ENCODE measurements at places on chromosomes 7 and 10.

GRCh38 chr10:119483001-119483400 lies 59.5 kb downstream of the RGS10 start:
- no peak for DNase-seq

DNA sequence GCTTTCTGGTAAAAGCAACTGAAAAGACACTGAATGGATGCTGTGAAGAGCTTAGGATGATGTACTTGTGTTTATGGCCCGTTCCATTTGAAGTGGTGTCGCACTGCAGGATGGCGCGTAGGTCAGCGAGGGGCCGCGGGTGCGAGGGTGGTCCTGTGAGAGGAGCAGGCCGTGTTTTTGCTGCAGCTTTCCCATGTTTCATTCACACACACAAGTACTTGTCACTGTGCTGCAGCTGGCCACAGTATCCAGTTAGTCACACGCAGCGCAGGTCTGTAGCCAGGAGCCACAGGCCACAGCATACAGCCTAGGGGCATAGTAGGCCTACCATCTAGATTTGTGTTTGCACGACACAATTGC lies 23.2 kb downstream of the WIPI2 start:
- no peak for DNase-seq

DNA sequence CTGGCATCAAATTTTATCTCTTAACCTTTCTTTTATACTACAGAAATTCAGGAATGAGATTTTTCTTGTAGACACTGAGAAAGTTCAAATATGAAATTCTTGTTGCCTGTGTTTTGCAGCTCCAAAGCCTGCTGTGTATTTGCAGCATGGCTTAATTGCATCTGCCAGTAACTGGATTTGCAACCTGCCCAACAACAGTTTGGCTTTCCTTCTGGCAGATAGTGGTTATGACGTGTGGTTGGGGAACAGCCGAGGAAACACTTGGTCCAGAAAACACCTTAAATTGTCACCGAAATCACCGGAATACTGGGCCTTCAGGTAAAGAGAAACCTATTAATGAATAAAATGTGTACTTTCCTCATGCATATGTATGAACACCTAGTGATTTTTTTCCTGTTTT lies 24.8 kb downstream of the LIPK start:
- no peak for DNase-seq

GRCh38 chr7:121278120-121279021 lies 50.4 kb upstream of the WNT16 start:
- DNase-seq: no peak

DNA sequence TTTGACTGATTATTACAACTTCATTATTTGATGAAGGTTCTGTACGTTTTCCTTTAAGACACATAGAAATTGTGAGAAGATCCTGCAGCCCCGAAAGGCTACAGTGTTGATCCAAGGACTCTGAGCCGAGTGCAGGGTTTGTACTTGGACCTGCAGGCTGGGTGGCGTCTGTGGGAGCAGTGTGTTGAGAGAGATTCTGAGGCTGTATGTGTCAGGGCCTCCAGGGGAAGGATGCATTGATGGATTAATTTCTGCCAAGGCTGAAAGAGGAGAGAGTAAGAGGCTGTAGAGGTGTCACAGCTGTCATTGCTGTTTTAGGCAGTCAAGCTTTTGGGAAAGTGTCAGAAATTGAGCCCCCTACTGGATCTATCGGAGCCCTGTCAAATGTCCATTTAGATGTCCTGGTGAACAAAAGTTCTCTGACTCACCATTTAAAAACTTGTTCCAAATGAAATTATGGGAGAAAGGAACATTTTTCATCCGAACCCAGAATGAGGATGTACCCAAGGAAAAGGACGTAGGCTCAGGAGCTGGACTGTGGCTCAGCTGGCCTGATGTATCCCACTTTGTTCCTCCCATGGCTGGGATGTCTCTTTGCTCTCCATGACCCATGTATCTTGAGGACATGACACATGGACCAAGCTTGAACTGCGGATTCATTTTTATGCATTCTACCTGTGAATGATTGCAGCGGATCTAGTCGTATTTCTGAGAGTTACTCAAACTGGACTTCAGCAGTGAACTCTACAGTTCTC lies 102.2 kb downstream of the TCF7L2 start:
- DNase-seq: no peak

DNA sequence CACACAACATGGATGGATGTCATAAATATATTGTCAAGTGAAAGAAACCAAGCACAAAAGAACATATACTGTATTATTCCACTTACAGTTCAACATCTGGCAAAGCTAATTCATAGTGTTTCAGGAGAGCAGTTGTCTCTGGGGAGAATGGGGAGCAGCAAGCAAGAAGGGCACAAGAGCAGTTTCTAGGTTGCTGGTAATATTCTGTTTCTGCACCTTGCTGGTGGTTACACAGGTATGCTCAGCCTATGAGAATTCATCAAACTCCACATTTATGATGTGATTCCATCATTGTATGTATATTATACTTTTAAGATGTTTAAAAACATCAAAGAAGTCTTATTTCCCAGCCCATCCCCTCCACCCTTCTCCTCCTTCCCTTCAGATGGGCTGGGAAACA lies 18.1 kb upstream of the PALS2 start:
- no peak for DNase-seq

DNA sequence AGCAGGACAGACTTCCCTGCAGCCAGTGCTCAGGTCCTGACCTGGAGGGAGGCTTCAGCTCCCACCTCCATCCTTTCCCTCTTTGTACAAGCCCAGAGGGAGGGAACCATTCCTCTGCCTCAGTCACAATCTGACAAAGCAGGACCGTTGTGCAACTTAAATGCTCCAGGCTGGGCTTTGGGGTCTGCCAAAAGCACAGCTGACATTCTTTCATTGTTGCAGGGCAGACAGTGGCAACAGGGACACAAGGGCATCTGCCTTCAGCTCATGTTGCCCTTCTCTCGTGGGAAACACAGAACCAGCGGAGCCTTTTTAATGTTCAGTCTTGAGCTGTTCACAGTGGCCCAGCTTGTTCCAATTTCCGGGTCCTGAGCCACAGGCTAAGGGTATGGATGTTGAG lies 155.7 kb upstream of the TNS3 start:
- DNase-seq: no peak

DNA sequence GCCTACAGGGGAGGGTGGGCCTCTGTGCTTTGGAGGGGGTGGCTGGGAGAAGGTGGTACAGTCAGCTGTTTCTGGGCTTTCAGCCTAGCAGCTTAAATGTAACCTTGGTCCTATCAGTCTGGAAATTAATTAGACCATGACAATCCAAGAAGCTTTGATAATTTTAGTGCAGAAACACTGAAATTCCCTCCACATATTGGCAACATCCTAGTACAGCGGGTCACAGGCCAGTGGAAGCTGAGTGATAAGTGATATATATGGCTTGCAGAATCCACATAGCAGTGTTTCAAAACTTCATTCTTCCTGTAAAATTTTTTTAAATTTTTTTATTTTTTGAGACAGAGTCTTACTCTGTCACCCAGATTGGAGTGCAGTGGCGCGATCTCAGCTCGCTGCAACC lies 212.6 kb downstream of the TYW1 start:
- no peak for DNase-seq

DNA sequence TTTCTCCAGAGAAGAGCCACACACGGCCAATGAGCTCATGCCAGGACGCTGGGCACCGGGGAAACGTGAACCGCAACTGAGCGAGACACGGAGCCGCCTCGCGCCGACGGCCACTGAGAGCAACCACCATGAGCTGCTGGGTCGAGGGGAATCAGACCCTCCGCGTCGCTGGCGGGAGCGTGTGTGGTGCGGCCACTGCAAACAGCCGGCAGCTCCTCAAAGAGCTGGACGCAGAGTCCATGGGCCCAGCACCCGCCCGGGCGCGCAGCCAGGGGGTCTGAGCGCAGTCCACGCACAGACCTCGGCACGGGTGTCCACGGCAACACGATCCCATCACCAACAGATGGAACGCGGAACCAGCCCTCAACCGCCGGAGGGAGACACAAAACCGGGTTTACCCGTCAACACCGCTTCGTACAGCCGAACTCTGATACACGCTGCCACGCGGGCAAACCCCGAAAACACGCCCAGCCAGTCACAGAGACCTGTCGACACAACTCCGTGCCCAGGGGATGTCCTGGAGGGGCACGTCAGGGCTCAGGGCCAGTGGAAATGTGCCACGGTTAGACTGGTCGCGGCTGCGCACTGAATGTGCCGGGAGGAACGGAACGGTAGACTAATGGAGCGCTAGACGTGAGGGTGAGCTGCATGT lies 147.1 kb downstream of the ELFN1 start:
- no peak for DNase-seq

- no peak for DNase-seq
Observed at GRCh38 chr10:94320285-94320914, 42.3 kb downstream of the NOC3L start.

DNA sequence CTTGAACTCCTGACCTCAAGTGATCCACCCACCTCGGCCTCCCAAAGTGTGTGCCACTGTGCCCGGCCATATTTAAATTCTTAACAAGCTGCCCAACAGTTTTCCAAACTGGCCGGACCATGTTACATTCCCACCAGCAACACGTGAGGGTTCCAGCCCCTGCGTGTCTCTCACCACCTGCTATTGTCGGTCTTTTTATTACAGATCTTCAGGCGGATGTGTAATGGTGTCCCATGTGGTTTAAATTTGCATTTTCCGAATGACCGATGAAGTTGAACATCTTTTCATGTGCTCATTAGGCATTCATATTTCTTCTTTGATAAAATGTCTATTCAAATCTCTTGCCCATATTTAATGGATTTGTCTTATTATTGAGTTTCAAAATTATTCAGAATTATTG lies 11.5 kb downstream of the ELFN1 start:
- no peak for DNase-seq

DNA sequence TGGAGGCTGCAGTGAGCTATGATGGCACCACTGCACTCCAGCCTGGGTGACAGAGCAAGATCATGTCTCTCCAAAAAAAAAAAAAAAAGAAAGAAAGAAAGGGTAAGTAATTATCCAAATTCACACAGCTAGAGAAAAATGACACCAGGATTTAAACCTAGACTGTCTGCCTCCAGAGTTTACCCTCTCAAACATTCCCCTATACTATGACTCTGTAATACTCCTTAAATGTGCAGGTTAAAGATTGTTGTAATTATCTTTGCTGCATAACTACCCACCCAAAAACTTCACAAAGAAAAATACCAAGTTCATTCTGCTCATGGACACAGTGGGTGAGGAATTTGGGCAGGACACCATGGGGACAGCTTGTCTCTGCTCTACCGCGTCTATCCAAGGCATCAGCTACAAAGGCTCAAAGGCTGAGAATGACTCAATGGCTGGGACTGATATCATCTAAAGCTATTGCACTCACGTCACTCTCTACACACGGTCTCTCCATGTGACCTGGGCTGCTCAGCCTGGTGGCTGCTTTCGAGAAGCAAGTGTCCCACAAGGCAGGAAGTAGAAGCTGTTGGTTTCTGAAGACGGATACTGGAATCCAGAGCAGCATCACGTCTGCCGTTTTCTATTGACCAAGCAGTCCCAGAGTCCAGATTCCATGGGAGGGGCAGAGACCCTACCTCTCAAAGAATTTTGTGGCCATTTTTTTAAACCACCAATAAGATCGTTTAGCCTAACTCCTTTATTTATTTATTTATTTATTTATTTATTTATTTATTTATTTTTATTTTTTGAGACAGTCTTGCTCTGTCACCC lies 185.7 kb upstream of the AUTS2 start:
- DNase-seq: no peak

DNA sequence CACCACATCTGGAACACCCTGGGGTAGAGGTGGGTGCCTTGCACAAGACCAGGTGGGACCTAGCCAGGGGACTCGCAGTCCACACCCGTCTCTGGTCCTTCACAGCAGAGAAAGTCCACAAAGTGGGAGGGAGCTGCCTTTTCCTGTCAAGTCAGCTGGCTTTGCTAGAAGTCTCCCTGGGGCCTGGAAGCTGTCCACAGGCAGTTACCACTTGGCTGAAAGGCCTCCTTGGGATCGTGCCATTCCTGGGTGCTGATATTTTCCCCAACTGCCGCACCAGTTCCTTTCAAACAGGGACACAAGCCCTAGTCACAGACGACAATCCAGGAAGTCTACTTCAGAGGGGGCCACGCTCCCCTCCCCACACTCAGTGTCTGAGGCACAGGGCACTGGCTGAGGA lies 75.4 kb downstream of the AFAP1L2 start:
- no peak for DNase-seq

DNA sequence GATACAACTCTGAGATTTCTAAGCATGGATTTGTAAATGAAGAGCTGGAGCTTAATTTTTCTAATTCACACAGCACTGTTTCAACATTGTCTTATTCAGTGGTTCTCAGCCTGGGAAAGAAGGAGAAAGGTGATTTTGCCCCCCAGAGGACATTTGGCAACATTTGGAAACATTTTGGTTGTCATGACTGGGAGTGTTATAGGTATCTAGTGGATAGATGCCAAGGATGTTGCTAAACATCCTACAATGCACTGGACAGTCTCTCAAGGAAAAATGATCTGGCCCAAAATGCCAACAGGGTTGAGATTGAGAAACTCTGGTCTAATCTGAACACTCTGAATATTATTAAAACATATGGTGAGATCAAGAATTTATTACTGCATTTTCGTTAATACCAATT lies 3.8 kb upstream of the CAV2 start:
- no peak for DNase-seq

DNA sequence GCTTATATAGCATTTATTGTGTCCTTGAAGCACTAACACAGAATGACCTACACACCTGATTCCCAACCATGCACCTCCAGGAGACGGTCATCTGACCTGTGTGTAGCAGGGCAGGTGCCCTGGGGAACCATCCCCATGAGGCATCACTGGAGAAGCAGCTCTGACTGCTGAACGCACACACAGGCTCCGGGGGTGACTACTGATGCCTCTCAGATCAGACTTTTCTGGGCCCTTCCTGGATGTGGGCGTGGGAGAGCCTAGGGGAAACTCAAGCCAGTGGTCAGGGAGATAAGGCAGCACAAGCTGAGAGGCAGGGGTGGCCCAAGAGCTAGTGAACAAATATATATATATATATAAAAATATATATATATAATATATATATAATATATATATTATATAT lies 37.6 kb downstream of the CPXM2 start:
- no peak for DNase-seq

DNA sequence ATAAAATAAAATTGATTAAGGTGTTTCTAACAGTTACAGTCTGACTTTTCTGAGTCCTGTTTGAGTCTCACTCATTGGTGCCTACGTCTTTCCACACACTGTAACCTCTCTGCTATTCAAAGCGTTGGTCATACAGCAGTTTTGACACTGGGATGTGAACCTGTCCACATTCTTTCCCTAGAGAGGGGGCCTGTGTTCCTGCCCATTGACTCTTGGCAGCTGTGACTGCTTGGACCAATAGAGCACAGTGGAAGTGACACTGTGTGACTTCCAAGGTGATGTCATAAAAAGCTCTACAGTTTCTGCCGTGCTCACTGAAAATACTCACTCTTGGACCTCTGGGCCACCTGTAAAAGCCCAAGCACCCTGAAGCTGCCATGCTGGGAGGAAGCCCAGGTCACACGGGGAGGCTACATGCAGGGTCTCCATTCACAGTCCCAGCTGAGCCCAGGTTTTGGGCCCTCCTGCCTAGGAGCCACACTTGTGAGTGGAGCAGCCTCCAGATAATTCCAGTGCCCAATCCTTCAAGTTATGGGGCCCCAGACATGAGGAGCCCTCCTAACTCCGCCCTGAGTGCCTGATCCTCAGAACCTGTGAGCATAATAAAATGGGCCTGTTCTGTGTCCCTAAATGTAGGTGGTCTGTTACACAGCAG lies 704 bp upstream of the ANTXRL start:
- DNase-seq: no peak

Measured in fibroblast of skin of left biceps (primary cell).